GM12891 (cell line): ENCODE measurements at places on chromosomes 6 and 20.

DNA sequence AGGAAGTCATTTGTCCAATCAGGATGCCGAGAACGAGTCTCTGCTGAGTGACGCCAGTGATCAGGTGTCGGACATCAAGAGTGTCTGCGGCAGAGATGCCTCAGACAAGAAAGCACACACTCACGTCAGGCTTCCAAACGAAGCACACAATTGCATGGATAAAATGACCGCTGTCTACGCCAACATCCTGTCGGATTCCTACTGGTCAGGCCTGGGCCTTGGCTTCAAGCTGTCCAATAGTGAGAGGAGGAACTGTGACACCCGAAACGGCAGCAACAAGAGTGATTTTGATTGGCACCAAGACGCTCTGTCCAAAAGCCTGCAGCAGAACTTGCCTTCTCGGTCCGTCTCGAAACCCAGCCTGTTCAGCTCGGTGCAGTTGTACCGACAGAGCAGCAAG, 281.5 kb downstream of the TSHZ2 start:
- DNase-seq: no peak

DNA sequence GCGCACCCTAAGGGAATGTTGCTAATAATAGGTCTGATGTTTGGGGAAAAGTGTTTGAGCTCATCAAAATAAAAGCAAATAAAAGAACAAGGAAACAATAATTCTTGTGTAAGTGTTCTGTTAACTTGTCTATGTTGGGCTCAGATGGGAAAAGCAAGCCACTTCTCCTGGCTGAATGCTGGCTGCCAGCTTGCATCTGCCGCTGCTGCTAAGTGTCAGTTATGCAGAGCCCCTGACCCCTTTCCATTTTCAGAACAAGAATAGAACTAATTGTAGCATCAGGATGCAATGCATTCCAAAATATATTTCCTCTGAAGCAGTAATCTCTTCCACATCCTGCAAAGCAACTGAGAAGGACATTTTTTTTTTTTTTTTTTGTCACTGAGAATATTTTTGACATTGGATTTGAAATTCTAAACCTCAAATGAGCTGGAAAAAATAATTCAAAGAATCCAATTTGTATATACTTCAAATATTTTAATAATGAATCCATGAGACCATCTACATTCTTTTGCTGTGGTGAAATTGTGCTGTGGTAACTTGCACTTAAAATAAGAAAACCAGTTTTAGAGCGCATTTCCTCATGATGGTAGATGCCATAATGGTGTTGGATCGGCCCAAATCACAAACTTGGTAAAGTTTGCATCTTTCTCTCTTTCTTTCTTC, 43.9 kb upstream of the DEK start:
- DNase-seq: no peak

DNA sequence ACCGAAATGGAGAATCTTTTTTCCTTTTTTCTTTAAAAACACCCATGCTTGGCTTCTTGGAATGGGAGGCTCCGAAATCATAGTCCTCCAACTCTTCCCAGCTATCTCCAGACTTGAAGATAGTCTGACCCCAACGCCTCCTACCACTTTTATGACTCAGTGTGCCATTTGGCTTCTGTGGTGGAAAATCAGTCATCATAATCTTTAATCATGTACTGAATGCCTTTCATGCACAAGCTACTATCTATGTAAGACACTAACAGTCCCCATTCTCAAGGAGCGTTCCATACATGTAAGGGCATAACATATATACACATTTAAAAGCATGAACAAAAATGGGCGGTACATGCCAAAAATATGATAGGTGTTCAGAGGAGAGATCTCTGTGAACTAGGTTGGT, 44.1 kb downstream of the TMEM14B start:
- DNase-seq: no peak

DNA sequence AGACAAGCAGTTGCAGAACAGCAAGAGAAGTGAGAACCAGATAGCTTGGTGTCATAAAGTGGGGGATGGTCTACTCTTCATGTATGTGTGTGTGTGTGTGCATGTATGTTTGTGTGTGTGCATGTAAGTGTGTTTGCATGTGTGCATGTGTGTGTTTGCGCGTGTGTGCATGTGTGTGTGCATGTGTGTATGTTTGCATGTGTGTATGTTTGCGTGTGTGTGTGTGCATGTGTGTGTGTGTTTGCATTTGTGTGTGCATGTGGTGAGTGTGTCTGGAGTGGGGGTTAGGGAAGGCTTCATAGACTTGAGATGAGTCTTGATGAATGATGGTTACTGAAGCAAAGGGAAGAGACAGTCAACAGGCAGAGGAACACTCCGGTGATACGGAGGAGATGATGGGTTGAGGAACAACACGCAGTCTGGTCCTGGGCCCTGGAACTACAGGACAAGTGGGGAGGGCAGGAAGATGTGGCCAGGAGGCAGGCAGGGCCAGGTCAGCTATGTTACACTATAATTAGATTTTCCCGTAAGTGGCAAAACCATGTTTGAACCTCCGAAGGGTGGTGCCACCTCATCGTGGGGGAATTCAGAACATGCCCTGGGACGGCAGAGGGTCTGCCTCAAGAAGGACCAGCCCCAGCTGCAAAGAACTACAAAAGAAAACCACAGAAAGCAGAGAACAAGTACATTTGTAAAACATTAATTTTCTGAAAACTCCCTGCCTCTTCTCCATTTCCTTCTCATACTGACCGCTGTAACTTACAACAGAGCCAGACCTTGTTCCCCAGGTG, 38.7 kb upstream of the PDE10A start:
- DNase-seq: no peak

- DNase-seq: no peak
These were observed 118.6 kb upstream of the ADGRF1 start for GRCh38 chr6:47160702-47161101.
